GM13976 (cell line): ENCODE measurements at places on chromosomes 7 and 10.

DNA sequence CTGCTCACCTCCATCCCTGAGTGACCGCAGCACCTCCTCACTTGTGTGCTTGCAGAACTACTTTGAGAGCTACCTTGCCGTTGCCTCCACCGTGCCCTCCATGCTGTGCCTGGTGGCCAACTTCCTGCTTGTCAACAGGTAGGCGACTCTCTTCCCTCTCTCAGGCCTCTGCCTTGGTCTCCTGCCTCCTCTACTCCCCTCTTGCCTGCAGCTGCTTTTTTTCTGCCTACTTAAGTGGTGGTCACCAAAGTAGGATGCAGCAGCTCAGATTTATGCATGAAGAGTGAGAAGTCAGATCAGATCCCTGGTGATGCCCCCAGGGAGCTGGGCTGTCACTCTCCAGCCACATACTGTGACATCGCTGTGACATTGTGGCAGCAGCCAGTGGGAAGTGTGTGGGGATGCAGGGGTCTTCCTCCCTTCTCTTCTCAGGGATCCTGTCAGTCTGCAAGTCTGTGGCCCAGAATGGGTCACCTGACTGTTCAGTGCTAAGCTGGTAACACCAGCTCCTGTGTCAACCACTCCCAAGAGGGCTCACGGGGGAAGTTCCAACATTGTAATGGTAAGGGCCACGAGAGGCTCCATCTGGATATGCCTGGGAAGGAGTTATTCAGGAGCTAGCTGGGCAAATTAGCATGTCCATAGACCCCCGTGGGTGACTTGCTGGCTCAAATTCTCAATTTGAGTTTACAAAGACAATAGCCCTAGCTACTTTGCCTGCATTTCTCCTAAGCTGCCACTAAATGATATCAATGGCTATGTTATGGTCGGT, 25.3 kb downstream of the SLC29A3 start:
- no peak for DNase-seq

DNA sequence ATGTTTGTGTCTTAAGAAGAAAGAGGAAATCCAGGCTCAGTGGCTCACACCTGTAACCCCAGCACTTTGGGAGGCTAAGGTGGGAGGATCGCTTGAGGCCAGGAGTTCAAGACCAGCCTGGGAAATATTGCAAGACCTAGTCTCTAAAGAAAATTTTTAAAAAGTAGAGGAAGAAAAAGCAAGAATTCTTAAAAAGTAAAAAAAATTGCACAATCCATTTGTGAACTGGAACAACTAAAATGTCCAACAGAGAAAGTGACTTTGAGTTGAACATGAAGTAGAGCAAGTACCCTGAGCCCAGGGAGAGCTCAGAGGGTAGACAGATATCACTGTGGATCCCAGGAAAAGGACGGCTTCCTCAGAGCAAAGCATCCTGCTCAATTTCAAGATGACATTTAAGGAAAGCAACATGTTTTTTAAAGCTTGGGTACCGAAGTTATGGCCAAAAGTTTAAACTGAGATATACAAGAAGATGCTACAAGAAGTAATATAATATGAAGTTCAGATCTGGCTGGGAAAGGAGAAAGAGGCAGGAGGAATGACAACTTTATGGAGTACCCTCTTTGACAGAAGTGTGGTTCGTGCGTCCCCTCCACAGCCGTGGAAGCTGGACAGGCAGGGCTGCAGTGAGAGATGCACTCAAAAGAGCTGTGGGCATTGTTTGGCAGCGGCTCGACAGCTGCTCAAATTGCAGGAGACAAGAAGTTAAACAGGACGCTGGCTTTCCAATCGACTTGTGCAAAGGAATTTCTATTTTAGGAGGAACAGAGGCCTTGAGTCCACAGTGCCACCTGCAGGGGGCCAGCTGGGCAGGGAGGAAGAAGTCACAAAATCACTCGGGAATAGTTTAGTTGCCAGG, 201.3 kb downstream of the JCAD start:
- no peak for DNase-seq

- no peak for DNase-seq
These were observed 224.3 kb upstream of the IGFBP3 start for GRCh38 chr7:46145412-46145811.

- no peak for DNase-seq
These were observed 46.2 kb upstream of the CCDC3 start for GRCh38 chr10:13047529-13048206.

DNA sequence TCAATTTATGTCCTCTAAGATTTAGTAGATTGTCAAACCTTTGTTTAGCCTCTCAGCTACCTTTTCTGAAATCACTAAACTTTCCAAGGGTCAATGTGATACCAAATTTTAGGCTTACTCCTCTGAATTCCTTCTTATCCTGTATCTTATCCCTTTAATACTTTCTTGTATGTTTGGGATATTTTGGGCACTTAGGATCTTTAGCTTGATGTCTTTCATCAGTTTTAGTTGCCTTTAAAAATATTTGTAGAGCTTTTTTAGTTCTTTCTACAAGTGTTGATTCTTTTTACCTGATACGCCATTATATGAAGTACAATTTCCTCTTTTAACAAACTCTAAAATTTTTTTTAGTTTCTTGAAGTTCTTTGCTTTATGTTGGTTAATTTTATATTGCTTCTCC, 30.7 kb upstream of the HDAC9 start:
- no peak for DNase-seq

DNA sequence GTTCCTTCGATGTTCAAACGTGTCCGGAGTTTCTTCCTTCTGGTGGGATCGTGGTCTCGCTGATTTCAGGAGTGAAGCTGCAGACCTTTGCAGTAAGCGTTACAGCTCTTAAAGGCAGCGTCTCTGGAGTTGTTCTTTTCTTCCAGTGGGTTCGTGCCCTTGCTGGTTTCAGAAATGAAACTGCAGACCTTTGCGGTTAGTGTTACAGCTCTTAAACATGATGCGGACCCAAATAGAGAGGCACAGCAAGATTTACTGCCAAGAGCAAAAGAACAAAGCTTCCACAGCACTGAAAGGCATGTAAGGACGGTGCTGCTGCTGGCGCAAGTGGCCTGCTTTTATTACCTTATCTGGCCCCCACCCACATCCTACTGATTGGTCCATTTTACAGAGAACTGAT, 931.4 kb downstream of the IPMK start:
- DNase-seq: no peak

- DNase-seq: no peak
These were observed 16.5 kb downstream of the GBF1 start for GRCh38 chr10:102261842-102262241.

DNA sequence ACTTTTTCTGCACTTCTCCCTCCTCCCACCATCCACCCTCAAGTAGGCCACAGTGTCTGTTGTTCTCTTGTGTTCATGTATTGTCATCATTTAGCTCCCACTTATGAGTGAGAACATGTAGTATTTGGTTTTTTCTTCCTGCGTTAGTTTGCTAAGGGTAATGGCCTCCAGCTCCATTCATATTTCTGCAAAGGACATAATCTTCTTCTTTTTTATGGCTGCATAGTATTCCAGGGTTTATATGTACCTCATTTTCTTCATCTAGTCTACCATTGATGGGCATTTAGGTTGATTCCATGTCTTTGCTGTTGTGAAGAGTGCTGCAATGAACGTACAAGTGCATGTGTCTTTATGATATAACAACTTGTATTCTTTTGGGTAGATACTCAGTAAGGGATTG, 230.4 kb downstream of the ARL4A start:
- no peak for DNase-seq

DNA sequence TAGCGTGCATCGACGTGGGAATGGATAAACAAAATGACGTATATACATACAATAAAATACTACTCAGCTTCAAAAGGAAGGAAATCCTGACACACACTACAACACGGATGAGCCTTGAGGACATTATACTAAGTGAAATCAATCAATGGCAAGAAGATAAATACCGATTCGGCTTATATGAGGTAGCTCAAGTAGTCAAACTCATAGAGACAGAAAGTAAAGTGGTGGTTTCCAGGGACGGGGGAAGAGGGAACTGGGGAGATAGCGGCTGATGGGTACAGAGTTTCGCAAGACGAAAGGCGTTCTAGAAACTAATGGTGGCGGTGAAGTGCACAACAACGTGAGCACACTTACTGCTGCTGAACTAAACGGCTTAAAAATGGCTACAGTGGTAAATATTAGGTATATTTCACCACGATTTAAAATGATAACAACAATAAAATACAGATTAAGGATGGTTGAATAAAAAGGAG, 516.7 kb downstream of the PARD3 start:
- no peak for DNase-seq

- DNase-seq: peak; percentile 75
These were observed 68.1 kb downstream of the PDGFA start for GRCh38 chr7:451255-452225.

- no peak for DNase-seq
These were observed 179.5 kb upstream of the ITGB1 start for GRCh38 chr10:33137356-33138005.

DNA sequence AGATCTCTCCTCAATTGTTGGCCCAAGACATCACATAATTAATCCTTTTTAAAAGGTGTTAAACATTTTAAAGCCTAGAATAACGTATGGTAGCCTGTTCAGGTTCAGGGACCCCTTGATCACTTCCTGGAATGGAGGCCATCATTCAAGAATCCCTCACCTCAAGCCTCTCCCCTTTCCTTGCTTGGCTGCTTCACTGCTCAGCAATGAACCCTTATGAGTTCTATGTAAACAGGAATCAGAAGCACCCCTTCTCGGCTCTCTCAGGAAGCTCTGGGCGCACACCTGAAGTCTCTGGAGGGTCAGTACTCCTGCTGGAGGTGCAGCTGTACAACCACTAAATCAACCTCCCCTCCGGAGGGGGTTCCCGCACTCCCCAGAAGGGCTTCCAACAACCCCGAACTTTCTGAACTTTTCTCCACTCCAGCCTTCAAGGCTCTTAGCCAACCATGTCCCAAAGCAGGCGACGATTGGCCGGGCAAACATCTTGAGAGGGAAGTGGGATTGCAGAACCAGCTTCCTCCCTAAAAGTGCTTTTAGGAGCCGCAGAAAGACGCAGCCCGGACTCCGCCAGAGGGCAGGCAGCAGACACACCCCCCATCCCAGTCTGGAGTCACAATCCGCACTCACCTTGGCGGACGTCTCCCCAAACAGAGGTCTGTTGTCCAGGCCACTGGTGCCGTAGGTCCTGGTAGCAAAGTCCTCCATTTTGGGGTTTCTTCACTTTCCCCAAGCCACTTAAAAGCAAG, 562 bp downstream of the TMEM243 start:
- DNase-seq: peak; percentile 44

- no peak for DNase-seq
These were observed 151.3 kb downstream of the REEP3 start for GRCh38 chr10:63672491-63672890.

GRCh38 chr7:18684916-18685315, 189.4 kb downstream of the HDAC9 start:
- no peak for DNase-seq

DNA sequence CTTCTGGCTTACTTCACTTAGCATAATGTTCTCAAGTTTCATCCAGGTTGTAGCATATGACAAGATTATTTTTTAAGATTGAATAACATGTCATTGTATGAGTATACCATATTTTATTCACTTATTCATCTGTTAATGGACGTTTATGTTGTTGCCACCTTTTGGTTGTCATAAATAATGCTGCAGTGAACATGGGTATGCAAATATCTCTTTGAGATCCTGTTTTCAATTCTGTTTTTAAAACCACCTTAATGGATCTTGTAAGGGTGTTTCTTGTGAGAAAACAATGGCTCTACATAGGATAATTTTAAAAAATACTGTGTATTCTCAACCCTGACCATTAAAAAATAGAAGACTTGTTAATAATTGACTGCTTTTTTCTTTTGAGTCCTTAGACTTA, 290.7 kb upstream of the TMEM229A start:
- no peak for DNase-seq

DNA sequence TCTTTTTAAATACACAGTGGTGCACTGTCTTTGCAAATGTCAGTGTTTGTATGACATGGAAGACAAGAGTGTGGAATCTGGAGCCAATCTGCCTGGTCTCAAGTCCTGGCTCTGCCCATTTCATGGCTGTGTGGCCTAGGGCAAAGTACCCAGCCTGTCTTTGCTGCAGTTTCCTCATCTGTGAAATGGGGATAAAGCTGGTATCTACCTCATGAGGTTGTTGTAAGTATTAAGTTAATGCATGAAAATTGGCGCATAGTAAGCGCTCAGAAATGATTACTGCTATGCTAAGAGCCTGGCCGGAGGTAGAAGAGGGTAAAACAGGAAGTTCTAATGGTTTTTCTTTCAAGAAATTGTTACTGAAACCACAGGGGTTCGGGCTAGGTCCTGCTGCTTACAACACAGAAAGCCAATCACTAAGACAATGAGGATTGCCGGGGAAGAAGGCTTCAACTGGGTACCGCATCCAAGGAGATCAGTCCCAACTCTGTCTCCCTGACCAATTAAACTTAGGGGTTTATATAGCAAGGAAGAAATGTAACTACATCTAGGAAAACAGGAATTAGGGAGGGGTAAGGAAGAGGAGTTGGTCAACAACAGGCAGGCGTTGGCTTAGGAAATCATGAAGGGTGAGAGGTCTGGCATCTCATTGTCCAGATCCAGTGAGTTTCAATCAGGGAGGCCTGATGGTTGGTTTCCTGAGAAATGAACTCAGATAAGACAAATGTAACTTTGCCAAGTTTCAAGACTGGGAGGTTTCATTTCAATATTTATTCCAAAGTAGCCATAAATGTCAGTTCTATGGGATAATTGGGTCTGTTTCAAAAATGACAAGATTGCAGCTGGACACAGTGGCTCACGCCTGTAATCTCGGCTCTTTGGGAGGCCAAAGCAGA, 57.0 kb downstream of the CHST3 start:
- DNase-seq: no peak

DNA sequence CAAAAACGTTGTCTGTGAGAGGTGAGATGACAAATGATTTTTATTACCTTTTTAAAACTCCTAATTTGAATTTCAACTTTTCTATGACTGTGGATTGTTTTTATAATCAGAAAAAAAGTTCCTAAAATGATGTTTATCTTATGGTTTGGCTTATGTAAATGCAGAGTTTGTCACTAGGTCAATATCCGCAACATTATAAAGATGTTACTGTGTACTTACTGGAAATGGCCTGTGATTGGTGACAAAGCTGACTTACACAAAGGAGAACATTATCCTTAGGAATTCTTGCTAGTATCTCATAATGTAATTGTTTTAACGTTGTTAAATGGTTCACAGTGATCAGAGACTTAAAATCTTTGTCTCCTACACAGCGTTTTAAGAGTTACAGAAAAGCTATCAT, 79.0 kb downstream of the SDK1 start:
- DNase-seq: no peak

- DNase-seq: peak; percentile 86
These were observed 709 bp downstream of the ARPC1B start for GRCh38 chr7:99375070-99375807.
